ENCODE measurements at places on chromosomes 6 and 20.
A peak's percentile ranks its signal among the peaks of the same experiment; 100 is the strongest.

- no peak for DNase-seq
These were observed 426.8 kb downstream of the QKI start for GRCh38 chr6:163841326-163841725.

DNA sequence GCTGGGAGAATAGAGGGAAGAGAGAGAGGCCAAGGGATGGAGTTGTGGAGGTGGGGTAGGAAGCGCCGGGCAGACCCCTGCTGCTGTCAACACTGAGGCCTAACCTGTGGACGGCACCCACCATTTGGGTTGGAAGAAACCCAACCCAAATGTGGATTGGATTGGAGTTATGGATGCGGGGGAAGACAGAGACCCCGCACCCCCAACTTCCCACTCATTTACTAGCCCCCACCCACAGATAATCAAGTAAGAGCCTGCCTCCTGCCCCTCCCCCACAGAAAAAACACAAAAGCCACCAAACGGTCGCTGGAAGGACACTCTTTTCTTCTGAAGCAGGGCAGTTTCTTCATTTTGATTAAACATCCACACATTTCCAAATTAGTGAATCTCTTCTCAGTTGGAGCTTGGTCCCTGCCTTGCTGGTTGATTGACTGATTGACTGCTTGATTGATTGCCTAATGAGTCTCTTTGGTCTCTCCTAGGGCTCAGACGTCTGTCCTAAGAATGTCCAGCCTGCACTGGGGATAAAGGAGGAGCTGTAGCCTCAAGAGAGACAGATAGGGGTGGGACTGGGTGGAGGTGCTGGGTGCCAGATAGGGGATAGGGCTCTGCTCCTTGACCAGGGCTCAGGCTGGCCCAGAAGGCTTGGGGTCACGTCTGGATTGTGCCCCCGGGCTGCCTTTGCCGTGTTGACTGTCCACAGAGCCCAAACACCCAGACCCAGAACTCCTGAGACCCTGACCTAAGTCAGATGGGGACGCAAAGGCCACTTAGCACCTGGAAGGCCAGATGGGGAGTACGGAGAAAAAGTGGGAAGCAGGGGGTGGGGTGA is 74.9 kb upstream of the FOXP4 start:
- no peak for DNase-seq

- DNase-seq: peak; percentile 29
These were observed 48.0 kb downstream of the TMEM170B start for GRCh38 chr6:11585426-11586016.

DNA sequence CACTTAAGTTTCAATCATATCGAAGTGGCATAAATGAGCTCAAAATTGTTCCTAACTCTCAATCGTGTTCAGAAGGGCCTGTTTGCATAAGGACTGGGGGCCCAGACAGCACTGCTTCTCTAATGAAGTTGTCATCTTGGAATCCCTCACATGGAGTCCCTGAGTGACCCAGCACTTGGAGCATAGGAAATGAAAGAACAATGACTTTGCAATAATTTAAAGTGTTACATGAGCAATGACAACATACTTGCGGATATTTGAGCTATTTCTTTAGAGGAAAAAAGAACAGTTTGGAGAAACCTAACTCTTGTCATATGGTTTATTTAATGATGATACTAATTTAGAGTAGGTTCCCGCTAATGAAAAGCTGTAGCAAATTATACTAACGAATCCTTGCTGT is 239.9 kb downstream of the TSHZ2 start:
- DNase-seq: no peak
